Panc1 (cell line): ENCODE measurements at places on chromosomes 6 and 20.

GRCh38 chr20:52722926-52723688, 249.1 kb upstream of the TSHZ2 start:
- DNase-seq: no peak

DNA sequence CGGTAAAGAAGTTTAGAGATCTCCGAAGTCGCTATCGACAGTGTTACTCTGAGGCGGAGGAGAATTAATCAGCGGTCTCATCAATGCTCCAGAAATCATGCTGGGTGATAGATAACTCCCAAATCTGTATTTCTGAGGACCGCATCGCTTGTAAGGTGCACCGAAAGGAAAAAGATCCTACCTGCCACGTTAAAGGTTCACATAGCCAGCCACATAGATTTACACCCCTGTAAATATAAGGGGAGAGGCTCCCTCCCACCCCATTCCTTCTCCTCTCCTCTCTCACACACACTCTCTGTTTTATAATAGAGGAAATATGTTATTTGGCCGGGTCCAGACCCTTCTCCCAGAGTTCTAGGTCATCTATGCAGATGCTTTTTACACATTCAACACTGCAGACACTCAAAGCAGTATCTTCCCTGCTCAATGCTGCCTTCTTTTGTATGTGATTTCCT, 620 bp upstream of the DEK start:
- DNase-seq: no peak

GRCh38 chr6:40256224-40256623, 322.0 kb upstream of the MOCS1 start:
- DNase-seq: no peak

GRCh38 chr20:6157345-6157744, 34.5 kb upstream of the FERMT1 start:
- no peak for DNase-seq

GRCh38 chr20:59735917-59736316, 131.6 kb downstream of the PHACTR3 start:
- no peak for DNase-seq

DNA sequence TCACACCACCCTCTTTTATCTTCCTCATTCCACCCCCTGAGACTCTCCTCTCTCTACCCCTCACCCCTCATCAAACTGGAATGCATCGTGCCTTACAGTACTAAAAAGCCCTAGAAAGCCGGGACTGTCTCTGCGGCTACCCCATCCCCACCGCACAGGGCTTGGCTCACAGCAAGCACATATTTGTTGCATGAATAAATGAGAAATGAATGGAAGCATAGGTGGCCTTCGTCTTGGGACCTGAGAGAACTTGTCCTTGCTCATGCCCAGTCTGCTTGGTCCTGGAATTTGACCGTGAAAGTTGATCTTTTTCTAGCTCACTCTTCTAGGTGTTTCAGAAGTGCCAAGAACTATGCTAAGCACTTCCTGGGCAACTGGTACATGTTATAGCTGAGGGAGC, 53.3 kb downstream of the APCDD1L start:
- no peak for DNase-seq

GRCh38 chr20:63641146-63641791, 12.0 kb downstream of the STMN3 start:
- DNase-seq: no peak

- DNase-seq: no peak
Measured at GRCh38 chr6:50213146-50213545, 163.4 kb upstream of the DEFB112 start.

DNA sequence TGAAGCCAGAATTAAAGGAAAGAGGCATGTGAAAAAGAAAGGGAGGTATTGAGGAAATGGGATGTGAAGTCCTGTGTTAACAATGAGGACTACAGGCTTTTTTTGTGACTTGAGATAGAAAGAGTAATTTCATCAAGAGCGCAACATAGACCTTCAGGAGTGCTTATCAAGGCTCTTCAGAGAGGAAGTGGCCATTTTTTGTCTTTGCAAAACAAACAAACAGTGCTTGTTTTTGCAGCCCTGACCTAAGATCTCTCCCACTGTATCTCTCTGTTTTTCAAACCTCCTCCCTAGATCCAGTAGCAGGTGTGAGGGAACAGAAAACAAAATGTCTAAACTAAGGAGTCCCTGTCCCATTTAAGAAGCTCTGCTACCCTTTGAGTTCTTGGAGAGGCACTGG, 710.3 kb upstream of the MARCKS start:
- DNase-seq: no peak

DNA sequence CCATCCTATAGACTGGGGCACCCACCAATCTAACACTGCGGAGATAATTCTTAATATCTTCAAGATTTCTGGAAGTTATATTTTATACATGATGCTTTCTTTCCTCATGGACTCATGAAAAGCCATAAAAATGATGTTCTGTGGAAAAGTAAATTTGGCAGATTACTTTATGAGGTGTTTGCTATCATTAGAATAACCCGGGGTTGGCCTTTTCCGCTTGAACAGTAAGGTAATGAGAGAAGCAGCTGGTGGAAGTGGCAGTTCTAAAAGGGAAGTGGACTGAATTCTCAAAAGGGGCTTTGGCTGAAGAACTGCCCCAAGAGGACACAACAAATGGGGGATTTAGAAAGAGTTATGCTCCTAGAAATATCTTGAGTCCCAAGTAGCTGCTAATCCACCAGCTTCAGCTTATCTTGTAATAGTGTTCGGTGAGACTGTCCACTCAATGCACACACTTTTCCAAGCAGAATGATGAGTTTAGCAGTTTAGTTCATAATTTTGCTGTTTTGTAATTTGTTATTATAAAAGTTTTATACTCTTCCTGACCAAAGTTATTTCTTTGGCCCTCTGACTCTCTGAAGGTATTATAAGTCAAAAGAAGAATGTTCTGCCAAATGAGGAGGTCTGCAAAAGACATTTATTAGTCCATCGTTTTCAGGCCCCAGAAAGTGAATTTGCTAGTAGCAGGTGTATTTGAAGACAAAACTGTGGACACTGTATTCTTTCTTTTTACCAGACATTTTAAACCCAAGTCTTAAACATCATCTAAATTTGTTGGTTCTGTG, 2.9 kb downstream of the ISM1 start:
- DNase-seq: no peak
